ENCODE measurements at places on chromosomes 11 and 22.

GRCh38 chr11:115778928-115779650 is 274.9 kb upstream of the CADM1 start:
- no peak for DNase-seq

GRCh38 chr11:85182441-85183387 is 444.4 kb downstream of the DLG2 start:
- DNase-seq: no peak

DNA sequence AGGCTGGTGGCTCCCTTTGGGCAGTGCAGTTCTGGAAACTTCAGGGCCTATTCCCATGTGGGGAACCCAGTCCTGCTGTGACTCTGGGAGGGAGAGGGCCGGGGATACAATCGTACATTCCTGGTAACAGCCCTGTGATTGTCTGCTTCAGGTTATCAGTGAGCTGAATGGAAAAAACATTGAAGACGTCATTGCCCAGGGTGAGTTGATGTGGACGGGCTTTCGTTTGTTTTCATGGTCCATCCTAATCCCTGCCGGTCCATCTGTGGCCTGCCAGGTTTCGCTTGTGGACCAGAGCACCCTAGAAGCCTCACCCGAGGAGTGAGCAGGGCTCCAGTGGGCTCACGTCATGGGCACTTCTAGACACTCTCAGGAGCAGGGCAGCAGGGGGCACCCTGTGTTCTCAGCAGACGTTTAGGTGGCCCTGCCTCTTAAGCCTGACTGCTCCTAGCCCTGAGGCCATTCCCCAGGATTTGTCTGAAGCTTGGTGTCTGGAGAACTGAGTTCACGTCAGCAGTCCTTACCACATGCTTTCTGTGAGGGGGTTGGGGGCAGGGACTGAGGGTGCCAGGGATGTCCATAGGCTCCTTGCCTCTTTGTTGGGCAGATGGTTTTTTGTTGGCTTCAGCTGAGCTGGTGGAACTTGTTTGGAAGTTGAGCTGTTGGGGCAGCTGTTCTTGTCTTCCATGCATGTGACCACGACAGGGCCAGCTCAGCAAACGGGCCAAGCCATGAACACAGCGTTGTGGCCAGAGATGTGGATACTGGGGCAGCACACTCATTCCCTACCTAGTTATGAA is 1.9 kb downstream of the RPLP2 start:
- no peak for DNase-seq

DNA sequence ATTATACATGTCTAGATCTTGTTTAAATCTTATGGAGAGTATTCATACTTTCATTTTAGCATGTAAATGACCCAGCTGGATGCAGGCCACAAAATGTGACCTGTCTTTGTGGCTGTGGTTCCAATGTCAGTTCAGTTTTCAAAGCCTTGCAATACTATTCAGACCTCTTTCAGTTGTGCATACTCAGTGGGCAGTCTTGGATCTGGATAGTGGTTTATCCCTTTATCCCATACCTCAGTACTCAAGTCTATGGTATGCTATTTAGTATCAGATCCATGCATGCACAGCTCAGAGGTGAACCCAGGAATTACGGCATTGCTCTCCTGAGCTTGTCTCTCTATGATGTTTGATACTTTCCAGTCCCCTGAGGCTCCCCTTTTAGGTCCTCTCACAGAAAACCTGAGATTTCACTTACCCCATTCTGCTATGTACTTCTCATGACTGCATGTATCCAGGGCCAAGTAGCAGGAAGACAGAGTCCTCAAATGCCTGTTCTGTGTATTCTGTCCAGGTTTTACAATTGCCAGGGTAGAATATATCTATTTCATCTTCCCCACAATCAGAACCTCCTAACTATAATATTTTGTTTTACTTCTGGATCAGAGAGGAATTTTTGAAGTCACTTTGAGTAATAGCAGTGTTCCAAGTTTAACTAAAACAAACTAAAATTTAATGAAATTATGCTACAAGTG is 6.9 kb upstream of the P4HA3 start:
- no peak for DNase-seq

GRCh38 chr11:45765836-45766235 is 39.1 kb upstream of the SLC35C1 start:
- DNase-seq: no peak

DNA sequence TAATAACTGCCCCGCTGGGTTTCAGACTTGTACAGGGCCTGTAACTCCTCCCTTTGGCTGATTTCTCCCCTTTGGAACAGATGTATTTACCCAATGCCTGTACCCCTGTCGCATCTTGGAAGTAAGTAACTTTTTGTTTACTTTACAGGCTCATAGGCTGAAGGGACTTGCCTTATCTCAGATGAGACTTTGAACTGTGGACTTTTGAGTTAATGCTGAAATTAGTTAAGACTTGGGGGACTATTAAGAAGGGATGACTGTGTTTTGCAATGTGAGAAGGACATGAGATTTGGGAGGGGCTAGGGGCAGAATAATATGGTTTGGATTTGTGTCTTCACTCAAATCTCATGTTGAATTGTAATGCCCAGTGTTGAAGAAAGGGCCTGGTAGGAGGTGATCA is 62.0 kb downstream of the TRPC6 start:
- no peak for DNase-seq

GRCh38 chr22:32828150-32828549 is 26.6 kb downstream of the TIMP3 start:
- DNase-seq: no peak

DNA sequence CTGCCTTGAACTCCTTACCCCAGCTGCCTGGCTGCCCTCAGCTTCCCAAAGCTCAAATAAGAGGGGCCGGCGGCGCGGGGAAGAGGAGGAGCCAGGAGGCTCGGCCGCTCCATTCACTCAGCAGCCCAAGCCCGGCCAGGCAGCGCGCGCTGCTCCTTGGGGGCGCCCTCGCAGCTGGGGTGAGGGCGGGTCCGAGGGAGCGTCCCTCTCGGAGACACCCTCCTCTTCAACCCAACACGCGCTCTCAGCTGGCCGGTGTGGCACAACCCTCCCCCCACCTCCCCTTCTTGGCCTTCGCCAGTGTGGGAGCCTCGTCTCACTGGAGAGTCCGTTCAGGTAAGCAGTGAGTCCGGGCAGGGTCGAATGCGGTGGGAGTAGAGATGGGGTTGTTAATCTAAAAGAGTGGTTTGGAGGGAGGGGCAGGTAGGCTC is at the start of gene WT1:
Gene WT1, minus strand, starts transcription at position 29 of the 431 bp plus-strand sequence.
- no peak for DNase-seq

GRCh38 chr11:63508009-63508408 is 2.1 kb downstream of the LGALS12 start:
- DNase-seq: peak; percentile 53

- DNase-seq: peak; percentile 69
Measured at GRCh38 chr11:65870706-65871681, 1.6 kb downstream of the EFEMP2 start.

- DNase-seq: no peak
Measured at GRCh38 chr11:126293726-126294125, 10.1 kb upstream of the DCPS start.

DNA sequence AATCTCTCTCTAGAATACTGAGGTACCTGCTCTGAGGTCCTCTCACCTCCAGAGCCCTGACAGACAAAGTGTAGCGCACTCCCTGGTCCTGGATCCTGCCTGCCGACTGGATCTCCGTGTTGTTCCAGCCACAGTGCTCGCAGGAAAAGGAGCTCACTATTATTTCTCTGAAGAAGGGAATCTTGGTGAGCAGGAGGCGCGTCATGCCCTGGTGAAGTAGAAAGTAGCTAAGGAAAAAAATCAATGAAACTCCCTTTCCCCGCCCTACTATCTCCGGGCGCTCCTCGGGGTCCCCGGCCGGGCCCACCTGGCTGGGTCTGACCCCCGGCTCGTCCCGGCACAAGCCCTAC is 412 bp downstream of the ZPR1 start:
- DNase-seq: no peak

GRCh38 chr11:65882120-65883057 is 2.8 kb downstream of the CTSW start:
- DNase-seq: no peak

DNA sequence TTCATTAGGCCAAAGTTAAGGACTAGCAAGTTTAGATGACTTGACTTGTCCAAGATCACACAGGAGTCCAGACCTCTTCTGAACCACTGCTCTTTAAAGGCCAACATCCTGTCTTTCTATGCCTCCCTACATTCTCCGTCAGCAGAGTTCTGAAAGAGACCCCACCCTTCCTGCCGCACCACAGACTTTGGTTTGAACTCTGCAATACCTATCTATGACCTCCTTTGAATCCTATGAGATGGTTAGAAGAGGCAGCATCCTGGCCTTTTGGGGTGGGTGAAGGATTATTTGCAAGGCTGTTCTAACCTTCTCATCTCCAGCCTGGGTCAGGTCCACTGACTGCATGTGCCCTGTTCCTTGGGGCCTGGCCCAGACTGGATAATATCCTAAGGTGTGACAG is 4.3 kb upstream of the RRM1 start:
- no peak for DNase-seq

DNA sequence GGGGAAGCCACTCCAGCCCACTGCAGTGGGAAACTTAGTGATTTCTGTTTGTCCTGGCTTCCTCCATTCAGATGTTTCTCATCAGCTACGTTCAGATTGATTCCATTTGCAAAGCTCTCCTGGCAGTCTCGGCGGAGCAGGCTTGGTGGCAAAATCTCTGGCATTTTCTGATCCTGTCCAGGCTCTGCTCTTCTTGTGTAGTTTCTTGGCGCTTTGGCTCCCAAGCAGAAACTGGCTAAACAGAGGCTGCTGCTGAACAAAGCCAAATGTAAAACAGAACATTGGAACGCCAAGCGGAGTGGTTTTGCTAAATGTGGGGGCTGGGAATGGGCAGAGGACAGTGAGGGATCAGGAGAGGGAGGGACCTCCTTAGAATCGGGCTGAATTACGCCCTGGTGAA is 36.7 kb downstream of the ADAMTS8 start:
- DNase-seq: peak; percentile 58

DNA sequence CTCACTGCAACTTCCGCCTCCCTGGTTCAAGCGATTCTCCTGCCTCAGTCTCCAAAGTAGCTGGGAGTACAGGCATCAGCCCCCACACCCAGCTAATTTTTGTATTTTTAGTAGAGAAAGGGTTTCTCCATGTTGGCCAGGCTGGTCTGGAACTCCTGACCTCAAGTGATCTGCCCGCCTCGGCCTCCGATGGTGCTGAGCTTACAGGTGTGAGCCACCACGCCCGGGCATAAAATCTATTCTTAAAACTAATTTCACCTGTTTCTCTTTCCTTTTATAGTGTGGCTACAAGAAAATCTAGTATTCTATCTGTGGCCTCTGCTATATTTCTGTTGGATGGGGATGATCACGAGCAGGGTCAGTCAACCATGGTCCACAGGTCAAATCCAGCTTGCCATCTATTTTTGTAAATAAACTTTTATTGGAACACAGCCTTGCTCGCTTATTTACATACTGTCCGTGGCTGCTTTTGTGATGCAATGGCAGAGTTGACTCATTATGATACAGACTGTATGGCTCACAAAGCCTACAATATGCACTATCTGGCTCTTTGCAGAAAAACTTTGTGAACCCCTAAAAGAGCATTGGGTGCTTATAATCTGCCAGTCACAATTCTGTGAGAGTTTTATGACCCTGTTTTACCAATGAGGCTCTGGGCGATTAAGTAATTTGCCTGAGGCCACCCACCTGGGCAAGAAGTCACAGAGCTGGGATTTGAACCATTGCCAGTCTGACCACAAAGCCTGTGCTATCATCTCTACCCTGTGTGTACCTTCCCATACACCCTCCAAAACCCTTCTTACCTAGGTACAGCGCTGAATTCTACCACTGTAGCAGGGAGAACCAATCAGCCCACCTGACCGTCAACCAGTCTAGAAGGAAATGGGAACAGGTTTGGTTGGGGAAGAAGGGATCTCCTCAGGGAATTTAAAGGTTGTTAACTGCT is 28.3 kb downstream of the SLC1A2 start:
- DNase-seq: no peak

- no peak for DNase-seq
Measured at GRCh38 chr11:12485328-12485727, 108.0 kb downstream of the PARVA start.

- no peak for DNase-seq
Measured at GRCh38 chr11:63417174-63417852, 47.7 kb downstream of the SLC22A9 start.

- no peak for DNase-seq
Measured at GRCh38 chr22:38968801-38969200, 11.4 kb downstream of the APOBEC3A start.

GRCh38 chr11:94271885-94272372 is 32.5 kb upstream of the IZUMO1R start:
- no peak for DNase-seq

DNA sequence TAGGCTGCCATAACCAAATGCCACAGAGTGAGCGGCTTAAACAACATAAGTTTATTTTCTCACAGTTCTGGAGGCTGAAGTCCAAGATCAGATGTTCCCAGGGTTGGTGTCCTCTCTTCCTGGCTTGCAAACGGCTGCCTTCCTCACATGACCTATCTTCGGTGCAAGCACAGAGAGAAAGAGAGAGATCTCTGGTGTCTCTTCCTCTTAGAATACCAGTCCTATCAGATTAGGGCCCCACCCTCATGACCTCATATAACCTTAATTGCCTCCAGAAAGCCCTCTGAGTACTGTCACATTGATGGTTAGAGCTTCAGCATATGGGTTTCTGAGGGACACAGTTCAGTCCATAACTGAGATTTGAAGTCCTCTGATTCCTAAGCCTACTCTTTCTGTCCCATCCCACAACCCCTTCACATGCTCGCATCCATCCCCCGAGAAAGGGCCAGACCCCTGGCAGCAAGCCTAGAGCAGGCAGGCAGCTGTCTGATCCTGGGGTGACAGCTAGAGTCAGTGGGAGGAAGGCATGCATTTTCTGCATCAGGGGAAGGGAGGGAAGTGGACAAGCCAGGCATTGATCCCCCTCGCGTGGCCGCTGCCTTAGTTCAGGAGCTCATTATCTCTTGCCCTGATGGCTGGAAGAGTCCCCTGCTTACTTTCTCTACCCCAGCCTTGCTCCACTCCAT is 114.1 kb downstream of the FAR1 start:
- DNase-seq: peak; percentile 59

DNA sequence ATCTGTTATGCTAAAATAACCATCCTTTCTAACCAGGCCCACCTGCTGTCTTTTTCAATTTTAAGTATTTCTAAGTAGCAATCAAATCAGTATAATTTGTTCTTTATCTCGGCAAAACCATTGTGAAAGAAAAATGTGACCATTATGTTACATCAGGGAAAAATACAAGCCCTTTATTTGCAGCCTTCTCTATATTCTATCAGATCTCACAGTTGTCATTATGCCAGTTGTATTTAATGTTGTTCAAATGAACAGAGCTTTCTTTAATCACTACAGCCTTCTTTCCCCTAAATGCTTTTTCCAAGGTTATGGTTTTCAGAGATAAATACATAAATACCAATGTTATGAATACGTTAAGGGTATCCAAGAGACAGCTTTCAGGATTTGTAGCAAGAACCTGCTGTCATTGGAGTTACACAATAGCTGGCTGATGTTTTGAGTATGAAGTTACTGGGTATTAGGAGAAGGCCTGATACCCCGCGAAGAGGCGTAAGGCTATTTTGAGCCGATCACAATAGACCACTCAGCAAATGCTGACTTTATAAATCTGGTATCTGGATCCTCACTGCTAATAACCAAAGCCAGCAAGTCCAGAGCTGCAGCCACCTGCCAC is 406.3 kb downstream of the CADM1 start:
- no peak for DNase-seq

- DNase-seq: no peak
Measured at GRCh38 chr11:83087035-83087434, 15.3 kb upstream of the RAB30 start.

- DNase-seq: no peak
Measured at GRCh38 chr11:6682591-6682935, 577 bp downstream of the MRPL17 start.
